ENCODE measurements at places on chromosomes 11 and 22.

GRCh38 chr11:65279741-65280440 is 18.1 kb downstream of the POLA2 start:
- peak; percentile 10 for DNase-seq

- DNase-seq = no peak
Observed at GRCh38 chr22:19151329-19152191, 1.5 kb upstream of the GSC2 start.

GRCh38 chr11:66327171-66328030 is 8.8 kb downstream of the RIN1 start:
- no peak for DNase-seq

DNA sequence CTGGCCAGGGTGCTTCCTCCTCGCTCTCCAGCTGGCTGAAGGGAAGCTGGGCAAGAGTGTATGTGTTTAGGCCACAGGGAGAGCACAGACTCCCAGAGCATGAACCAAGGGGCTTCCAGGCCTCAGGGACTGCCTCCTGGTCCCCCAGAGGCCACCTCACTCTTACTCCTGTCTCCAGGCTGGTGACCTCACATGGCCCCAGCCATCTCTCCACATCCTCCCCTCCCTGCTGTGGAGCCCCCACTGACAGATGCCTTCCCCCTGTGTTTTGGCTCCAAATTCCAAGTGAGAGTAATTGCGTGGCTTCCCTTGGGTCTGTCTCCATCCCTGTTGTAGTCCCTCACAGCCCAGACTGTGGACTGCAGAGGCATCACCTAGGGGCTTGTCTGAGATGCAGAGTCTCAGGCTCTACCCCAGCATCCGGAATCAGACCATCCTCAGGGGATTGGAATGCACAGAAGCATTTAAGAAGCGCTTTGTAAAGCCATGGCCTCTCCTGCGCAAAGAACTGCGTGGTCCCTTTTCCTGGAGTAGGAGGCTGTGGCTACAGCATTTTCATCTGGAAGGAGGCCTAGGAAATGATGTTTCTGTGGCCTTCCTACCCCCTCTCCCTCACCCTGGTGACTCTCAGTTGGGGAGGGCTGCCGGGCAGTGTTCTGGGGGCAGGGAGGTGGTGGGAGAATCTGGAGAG is 91.1 kb downstream of the ATXN10 start:
- DNase-seq = no peak

- DNase-seq = no peak
Observed at GRCh38 chr11:94801866-94802460, 33.8 kb downstream of the AMOTL1 start.

- DNase-seq = no peak
Observed at GRCh38 chr11:113884361-113884836, 9.0 kb upstream of the USP28 start.

DNA sequence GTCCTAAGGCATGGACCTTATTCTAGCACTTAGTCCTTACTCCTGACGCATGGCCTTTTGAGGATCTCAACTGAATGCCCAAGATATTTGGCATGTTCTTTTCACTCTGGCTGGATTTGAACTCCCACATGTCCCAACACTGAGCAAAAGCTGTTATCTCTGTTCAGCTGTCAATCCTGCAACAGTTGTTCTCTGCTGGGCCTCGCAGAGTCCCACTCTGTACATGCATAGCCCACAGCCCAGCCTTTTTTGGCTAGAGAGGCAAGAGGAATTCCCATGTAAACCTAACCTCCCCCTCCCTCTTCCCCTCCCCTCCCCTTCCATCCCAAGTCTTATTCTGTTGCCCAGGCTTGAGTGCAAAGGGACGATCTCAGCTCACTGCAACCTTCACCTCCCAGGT is 21.8 kb upstream of the DRG1 start:
- DNase-seq = no peak

DNA sequence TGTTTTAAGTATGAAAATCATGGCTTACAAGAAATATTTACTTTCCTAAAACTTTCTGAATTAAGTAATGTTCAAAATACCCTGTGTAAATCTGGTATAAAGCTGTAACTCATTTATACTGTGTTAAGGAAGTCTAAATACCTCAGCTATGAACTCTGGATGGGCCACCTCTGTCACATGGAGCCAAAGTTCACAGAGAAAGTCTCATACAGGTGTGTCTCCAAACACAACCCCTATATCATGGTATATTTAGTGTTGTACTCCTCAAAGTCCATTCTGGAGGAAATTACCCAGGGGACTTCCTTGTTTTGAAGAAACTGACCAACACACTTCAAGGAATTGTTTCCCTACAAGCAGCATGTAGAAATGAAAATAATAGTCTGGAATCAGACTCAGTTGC is 909.2 kb upstream of the TENM4 start:
- no peak for DNase-seq

DNA sequence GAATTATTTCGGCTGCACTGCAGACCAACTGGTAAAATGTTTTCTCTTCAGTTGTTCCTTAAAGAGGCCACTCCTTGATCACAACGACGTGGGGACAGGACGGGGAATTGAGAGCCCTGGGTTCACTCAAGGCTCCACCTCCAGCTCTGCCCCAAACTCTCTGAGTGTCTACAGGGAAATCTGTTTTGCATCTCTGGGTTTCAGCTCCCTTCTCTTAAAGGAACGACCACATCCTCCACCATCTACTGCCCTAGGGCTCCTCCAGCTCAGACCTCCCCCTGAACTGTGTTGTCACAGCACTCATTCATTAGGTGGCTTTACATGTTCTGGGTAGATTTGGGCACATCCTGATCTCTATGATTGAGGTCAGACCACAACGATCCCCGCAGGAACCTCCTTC is 5.1 kb upstream of the PPFIA1 start:
- DNase-seq = no peak

DNA sequence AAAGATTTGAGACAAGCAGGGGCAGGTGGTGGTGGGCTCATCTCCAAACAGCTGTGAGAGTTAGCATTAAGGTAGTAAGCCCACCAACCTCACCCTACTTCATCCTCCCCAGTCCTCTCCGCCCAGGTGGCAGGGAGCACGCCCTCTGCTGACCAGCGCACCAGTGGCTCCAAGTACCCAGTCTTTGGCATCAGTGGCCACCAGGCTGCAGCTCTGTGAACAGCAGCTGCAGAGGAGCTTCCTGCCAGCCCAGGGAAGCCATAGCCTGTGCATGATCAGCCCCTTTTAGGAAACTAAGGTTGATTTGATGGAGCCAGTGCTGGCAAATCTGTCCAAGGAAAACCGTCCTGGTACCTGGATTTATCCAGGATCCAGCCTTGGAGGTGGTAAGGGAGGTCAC is 21.7 kb downstream of the CAVIN3 start:
- no peak for DNase-seq

DNA sequence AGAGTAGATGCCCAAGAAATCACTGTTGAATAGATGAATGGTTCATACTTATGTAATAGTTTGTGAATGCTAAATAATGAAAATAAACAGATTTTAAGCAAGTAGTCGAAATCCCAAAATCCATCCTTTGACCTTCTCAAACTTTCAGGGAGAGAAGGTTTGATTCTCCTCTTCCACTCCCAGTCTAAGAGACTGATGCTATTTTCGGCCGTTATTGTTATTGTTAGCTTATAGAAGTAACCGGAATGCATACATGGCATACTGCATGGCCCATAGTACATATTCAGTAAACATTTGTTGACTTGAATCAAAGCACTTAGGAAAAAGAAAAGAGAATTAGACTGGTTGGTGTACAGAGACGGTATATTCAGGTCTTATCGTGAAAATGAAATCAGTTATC is 76.6 kb downstream of the NAV2 start:
- no peak for DNase-seq

DNA sequence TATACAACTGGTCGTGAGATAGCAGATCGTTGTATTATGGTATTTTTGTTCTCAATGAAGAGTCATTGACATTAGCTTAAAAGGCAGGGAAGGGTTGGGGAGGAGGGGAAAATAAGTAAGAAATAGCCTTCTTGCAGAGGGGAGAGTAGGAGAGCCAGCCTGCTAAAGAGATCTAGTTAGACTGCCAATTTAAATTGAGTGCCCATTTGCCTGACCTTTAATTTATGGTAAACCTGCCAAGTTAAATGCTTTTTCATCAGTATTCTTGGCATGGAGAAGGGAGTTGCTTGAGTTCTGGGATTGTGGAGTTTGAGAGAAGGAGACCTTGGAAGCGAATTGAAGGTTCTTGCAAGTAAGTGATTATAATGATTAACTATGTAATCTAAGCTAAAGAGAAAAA is 89.0 kb downstream of the FAM83F start:
- no peak for DNase-seq

- DNase-seq = no peak
Observed at GRCh38 chr22:18136563-18137320, 13.2 kb upstream of the USP18 start.

- DNase-seq = no peak
Observed at GRCh38 chr11:128058580-128059208, 528.7 kb downstream of the ETS1 start.

DNA sequence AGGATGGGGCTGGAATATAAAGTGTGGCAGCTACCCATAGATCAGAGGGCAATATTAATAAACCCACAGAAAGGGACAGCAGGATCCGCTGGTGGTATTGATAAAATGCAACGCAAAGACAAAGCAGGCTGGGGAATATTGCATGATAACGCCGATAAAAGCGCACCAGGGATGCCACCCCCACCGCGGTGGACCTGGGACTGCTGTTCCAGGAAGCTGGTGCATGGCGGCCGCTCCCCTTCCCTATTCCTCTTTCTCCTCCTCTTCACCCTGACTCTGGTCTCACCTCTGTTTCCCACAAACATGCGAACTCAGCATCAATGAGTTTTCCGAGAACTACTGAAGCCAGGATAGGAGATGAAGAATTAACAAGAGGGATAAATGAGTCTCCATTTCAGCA is 20.2 kb downstream of the SPATA19 start:
- DNase-seq = no peak

- DNase-seq = no peak
Observed at GRCh38 chr22:40583053-40583741, 53.3 kb downstream of the MRTFA start.

GRCh38 chr11:90701716-90702115 is 478.9 kb upstream of the CHORDC1 start:
- no peak for DNase-seq

- no peak for DNase-seq
Observed at GRCh38 chr11:93166862-93167261, 30.9 kb downstream of the SLC36A4 start.

- DNase-seq = no peak
Observed at GRCh38 chr11:115665175-115665821, 161.1 kb upstream of the CADM1 start.

DNA sequence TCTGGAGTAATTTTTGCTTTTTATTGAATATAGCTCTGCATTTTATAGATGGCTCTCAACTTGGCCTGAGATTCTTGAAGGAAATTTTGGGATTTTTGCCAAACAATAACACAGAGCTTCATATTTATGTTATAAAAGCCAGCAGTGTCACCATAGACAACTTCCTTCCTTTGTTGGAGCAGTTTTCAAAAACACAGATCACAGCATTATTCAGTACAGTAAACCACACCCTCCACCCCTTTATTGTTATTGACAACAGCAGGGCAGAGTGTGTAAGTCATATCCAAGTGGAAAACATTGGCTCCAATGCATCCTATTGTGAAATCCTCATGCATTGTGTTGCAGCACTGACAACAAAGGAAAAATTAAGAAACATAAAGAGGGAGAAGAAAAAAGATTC is 62.6 kb upstream of the PRSS23 start:
- no peak for DNase-seq

DNA sequence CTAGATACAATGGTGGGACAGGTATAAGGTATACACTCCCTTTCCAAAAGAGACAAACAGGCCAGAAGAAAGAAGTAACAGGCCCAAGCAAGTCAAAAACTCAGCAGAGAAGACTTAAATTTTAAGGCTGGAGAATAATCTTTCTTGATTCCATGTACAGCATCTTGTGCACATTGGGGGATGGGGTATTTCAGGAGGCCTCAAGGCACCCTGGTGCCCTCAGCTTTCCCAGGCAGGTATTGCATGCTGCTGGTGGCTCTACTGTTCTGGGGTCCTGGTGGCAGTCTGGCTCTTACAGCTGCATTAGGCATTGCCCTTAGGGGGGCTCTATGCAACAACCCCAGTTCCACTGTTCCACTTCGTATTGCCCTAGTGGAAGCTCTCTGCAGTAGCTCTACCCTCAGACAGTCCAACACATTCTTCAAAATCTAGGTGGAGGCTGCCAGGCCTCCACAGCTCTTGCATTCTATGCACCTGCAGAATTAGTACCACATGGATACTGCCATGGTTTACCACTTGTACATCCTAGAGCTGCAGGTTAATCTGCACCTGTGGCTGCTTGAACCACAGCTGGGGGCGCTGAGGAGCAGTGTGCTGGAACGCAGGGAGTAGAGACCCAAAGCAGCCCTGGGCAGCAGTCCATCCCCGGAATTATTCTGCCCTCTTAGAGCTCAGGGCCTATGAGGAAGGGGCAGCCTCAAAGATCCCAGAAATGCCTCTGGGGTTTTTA is 4.2 kb upstream of the CTSC start:
- DNase-seq = no peak
